ENCODE measurements at places on chromosomes 5 and 9. TPM values are rescaled to one million over a fixed set of nuclear protein-coding genes. Genes with fewer than 3 reads are reported as not detected.

DNA sequence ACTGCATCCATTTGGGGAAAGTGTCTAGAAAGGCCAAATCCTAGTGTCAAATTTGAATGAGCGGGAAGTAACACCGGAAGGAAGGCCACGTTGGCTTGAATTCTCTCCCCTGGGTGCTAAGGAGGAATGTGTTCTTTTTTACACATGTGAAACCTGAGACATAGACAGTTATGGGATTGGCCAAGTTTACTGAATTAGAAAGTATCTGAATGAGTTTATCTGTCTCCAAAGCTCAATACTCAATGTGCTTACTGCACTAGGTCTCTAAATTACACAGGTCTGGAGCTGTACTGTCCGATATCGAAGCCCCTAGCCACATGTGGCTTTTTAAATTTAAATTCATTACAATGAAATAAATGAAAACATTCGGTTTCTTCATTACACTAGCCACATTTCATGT, 6.0 kb downstream of the DMRT1 start:
- H3K27me3 ChIP-seq, result peaks cover 40% of the 10 kb centered on the region
- DNase-seq, result no peak
- peaks cover 4% of the 10 kb centered on the region for H3K4me1 ChIP-seq
- H3K36me3 ChIP-seq, result no peaks in the 10 kb centered on the region

GRCh38 chr5:109863752-109864151, 174.0 kb downstream of the MAN2A1 start:
- H3K27me3 ChIP-seq, result no peaks in the 10 kb centered on the region
- no peak for DNase-seq
- H3K4me1 ChIP-seq, result peaks cover 52% of the 10 kb centered on the region
- no peak overlapping the region for H3K4me3 ChIP-seq

GRCh38 chr5:136012041-136012804, 16.6 kb upstream of the TGFBI start:
- H3K27me3 ChIP-seq, result peaks cover 27% of the 10 kb centered on the region
- DNase-seq, result no peak
- H3K4me3 ChIP-seq, result no peak overlapping the region
- no peaks in the 10 kb centered on the region for H3K36me3 ChIP-seq
- no peak overlapping the region for H3K27ac ChIP-seq

DNA sequence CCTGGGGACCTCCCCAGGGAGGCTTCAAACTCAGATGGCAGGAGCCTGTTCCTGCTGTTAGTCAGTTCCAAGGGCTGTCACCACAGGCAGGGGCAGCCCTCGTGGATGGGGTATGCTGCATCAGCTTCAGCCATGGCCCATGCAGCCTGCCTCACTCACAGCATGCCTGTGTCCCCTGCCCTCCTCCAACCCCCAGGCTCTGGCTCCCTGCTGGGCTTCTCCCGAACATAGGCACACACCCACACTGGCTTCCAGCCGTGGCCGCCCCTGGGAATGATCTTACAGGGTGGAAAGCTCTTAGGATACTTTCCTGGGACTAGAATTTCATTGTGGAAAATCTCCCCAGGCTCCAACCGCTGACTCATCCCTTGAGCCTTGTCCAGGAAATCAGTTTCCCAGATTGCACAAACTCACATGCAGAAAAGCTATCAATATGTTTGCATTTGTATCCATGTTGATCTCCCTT, 163.8 kb downstream of the SEC61B start:
- H3K4me1 ChIP-seq, result no peaks in the 10 kb centered on the region
- DNase-seq, result no peak
- peaks cover 10% of the 10 kb centered on the region for H3K27me3 ChIP-seq
- no peak overlapping the region for H3K4me3 ChIP-seq
- no peaks in the 10 kb centered on the region for H3K36me3 ChIP-seq

DNA sequence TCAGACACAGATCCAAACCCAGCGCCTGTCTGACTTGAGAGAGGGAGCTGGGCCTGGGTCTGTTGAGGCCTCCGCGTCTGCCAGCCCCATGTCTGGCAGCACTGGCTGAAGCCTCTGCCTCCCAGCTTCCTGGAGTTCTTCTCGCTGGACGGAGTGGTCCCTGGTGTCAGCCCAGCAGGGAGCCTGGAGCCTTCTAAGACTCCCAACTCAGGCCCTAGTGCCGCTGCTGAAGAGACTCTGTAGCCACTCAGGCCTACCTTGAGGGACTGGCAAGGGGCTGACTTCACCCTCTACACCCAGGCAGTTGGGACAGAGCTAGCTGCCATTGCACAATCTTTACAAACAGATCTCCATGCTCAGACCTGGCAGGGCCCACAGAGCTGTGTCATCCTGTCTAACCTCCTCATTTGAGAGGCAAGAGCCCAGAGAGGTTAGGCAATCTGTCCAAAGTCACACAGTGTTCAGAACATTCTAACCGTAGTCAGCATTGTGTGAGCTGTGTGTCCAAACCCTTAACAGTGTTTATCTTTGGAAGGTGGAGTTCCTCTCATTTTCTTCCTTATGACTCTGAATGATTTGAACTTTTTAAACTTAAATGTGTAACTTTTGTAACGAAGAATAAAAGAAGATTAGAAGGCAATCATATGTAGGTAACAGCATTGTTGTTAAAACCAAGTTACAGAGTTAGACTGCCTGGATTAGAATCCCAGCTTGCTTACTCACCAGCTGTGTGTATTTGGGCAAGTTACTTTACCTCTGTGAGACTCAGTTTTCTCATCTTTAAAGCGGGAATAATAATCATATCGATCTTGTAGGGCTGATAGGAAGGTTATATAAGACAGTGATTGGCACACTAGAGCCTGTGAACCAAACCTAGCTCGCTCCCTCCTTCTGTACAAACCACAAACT, 4.6 kb upstream of the DUSP1 start:
- peaks cover 59% of the 10 kb centered on the region for H3K4me1 ChIP-seq
- no peak overlapping the region for H3K4me3 ChIP-seq
- no peaks in the 10 kb centered on the region for H3K36me3 ChIP-seq
- H3K27ac ChIP-seq, result peak overlapping the region; percentile 35
- DNase-seq, result peak; percentile 39

DNA sequence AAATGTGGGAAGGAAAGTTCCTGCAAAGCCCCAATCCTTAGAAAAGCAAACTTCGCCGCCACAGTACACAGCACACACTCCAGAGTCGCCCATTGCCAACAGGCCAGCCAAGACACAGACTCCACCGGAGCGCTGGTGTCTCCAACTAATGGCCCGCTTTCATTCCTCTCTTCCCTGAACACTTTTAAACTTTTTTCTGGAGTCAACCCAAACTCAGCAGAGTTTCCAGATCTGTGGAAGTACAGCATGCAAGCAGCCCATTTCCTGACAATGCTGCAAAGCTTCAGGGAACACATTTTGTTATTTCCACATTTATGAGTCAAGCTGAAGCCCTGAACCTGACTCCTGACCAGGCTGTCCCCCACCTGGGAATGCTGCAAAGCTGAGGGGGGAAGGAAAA, 351.9 kb downstream of the NFIB start:
- no peaks in the 10 kb centered on the region for H3K27me3 ChIP-seq
- no peak overlapping the region for H3K27ac ChIP-seq
- H3K4me3 ChIP-seq, result no peak overlapping the region
- DNase-seq, result no peak

- peaks cover 68% of the 10 kb centered on the region for H3K4me1 ChIP-seq
- peak overlapping the region; percentile 55 for H3K27ac ChIP-seq
- H3K27me3 ChIP-seq, result no peaks in the 10 kb centered on the region
- peak overlapping the region; percentile 40 for H3K4me3 ChIP-seq
- no peak for DNase-seq
- peaks cover 27% of the 10 kb centered on the region for H3K36me3 ChIP-seq
Observed at GRCh38 chr9:113522858-113523257, 59.3 kb downstream of the RGS3 start.

DNA sequence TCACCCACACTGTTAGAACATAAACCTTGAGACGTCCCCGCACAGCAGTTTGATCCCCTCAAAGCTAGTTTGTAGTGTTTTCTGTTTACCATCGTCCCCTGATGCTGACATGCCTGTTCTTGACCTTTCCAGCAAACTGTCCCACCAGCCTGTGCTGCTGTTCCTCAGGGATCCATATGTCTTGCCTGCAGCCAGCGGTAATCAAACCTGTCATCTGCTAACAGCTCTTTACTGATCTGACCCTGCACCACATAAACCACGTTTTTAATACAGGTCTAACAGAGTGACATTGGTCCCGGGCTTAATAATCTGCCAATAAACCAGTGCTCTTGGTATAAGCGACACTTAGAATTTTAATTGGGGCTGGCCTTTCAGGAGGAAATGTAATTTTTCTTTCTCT, 34.7 kb downstream of the PPIC start:
- H3K4me1 ChIP-seq, result no peaks in the 10 kb centered on the region
- no peak for DNase-seq
- H3K27ac ChIP-seq, result no peak overlapping the region
- no peaks in the 10 kb centered on the region for H3K27me3 ChIP-seq

Gene HRH2
- 12.3 TPM for total RNA-seq

Gene CRHBP
- 0.23 TPM for total RNA-seq

Gene PCDHAC1
- total RNA-seq, result not detected

Gene FOXI1
- total RNA-seq, result not detected

Measured in activated CD4-positive, alpha-beta T cell treated with anti-CD3 and anti-CD28 coated beads for 36 hours (primary cell).